Sciatic nerve (tissue), 2 donors: ENCODE measurements at places on chromosomes 7 and 10. TPM values are rescaled to one million over a fixed set of nuclear protein-coding genes. Genes with fewer than 3 reads are reported as not detected.

- DNase-seq = peak; percentile 90
These were observed 76.9 kb downstream of the RNF216 start for GRCh38 chr7:5704534-5704922.

DNA sequence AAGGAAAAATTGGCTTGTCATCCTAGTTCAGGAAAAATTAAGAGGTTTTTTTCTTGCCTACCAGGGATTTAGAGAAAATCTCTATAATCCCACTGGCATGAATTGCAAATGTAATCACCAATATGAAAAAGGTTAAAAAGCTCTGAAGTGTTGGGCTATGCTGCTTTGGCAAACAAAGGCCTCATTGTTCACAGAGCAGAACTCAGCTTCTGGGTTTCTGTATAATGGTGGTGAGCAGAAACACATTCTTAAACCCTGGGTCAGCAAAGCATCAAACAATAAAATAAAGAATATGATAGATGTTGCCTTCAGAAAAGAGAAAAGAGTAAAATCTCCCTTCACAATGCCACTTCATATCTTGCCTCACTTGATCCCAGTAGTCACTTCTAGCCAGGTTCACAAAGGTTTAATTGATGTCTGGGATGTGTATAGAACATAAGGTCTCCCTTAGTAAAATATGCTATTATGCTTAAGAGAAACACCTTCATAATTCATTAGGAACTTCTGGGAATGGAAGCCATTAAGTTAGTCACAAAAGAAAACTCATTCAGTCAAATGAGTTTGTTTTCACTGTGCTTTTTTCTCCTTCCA lies 1255.5 kb upstream of the PHF14 start:
- DNase-seq = no peak

- no peak for DNase-seq
These were observed 496.3 kb upstream of the KLF6 start for GRCh38 chr10:4281190-4281825.

DNA sequence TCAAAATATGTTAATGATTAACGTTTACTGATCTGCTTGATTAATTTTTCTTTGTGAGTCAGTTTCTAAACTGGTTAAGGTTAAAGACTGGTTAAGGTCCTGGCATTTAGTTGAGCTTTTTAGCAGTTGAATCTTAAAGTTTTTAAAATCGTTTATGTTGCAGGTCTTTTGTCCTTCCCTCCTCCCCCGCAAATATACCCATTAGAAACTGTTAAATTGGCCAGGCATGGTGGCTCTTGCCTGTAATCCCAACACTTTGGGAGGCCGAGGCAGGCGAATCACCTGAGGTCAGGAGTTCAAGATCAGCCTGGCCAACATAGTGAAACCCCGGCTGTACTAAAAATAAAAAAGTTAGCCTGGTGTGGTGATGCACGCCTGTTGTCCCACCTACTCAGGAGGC lies 100.9 kb downstream of the PODXL start:
- DNase-seq = no peak

The C10orf105 gene
- 0.53 TPM for total RNA-seq

DNA sequence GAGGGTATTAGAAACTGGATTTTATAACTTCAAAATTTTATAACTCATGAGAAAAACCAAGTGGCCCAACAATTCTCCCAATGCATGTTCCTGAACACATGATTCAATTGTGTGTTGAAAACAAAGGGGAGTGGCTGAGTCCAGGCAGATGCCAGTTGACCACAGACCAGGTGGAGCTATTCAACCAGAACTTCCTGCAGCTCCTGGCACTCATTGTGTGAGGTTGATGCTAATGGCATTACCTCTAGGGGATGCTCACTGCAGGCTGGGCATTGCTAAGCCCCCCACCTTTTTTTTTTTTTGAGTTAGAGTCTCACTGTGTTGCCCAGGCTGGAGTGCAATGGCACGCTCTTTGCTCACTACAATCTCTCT lies 20.3 kb downstream of the MYOF start:
- DNase-seq = no peak

DNA sequence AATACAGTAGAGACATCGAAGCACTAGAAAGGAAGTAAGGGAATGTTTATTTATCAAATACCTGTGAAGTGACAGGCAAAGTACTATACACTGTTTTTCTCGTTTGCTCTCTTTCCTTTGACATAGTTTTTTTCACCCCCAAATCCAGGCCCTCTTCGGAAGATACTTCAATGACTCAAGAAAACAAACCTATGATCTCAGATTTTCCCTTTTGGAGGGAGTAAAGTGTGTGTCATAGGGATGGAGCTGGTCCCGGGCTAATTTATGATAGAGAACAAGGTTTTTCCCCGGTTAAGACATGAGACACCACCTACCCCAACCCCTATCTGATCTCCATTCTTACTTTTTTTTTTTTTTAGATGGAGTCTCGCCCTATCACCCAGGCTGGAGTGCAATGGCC lies 61.7 kb downstream of the MAP3K8 start:
- DNase-seq = no peak

The MYOZ1 gene
- total RNA-seq = 1.1 TPM
